ENCODE measurements at places on chromosomes 12 and 14.

DNA sequence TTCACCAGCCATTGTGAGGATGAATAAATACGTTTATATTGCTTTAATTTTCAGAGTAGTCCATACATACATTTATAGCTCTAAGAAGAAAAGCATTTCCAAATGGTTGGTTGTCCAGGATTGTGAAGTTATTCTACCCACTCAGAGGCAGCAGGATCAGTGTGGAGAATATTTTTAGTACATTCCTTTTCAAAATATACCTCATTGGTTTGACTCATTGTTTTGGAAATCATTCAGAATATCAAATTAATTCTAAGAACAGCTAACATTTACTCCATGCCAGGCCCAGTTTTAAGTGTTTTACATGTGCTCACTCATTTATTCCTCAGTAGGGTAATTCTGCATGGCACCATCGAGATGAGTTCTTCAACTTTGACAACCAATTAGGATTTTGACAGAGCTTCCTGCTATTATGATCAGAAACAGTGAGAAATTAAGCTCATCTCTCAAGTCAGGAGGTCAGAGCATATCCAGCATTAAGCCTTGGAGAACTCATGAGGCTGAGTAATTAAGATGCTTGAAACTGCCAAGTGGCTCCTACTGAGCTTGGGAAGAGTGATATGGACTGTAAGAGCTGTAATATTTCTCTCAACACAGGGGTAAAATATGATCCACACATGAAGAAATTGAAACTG is 153.3 kb upstream of the CLEC14A start:
- no peak for DNase-seq

DNA sequence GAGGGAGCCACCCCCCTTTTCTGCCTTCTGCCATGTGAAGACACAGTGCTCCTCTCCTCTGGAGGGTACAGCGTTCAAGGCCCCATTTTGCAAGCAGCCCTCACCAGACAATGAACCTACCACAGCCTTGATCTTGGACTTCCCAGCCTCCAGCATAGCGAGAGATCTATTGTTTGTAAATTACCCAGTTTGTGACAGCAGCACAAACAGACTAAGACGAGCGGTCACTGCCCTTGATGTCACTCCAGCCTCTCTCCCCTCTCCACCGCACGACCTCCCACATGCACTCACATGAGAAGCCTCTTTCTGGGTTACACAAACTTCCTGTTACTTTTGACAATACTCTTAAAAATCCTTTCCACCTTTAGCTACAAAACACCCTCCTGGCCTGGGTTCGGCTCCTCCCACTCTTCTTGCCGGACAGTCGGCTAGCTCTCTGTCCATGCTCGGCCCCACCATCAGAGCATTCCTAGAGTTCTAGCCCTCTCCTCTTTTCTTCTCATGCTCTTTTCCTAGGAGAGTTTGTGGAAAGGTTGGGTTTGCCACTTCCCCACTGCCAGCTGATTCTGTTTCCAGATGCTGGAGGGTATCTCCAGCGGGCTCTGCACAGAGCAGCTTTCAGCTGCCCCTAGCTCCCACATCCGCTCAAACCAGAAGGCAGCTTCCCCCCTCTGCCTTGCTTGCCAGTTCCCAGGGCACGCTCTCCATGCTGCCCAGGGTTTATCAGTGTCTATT is 124.3 kb downstream of the FOXN3 start:
- no peak for DNase-seq

DNA sequence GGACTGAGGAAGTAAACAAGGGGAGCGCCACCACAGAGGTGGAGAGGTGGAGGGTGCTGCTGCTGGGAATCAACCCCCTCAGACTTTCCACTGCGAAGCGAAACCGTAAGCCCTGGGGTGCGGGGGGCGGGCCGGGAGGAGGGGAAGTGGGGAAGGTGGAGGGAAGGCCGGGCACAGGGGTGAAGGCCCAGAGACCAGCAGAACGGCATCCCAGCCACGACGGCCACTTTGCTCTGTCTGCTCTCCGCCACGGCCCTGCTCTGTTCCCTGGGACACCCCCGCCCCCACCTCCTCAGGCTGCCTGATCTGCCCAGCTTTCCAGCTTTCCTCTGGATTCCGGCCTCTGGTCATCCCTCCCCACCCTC is at the start of gene LAG3:
TSS of gene LAG3 (plus strand) at position 190 of the 365 bp plus-strand sequence. CDS start 333 bp downstream, outside the sequence.
- no peak for DNase-seq

DNA sequence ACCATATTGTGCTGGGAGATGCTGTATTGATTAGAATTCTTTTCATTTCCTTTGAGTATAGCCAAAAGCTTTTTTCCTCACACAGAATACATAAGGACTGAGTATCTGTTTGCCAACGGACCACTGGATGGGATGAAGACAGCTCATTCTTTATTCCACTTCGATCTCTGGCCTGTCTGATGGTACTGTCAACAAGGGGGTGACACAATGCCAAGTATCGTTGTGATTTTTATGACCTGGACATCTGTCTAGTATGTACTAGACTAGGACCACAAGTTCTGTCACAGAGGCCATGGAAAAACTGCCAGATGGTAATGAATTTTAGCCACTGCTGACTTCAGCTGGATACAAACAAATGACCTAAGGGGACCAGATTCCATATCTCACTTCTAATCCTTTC is 502.7 kb downstream of the SOX5 start:
- no peak for DNase-seq

DNA sequence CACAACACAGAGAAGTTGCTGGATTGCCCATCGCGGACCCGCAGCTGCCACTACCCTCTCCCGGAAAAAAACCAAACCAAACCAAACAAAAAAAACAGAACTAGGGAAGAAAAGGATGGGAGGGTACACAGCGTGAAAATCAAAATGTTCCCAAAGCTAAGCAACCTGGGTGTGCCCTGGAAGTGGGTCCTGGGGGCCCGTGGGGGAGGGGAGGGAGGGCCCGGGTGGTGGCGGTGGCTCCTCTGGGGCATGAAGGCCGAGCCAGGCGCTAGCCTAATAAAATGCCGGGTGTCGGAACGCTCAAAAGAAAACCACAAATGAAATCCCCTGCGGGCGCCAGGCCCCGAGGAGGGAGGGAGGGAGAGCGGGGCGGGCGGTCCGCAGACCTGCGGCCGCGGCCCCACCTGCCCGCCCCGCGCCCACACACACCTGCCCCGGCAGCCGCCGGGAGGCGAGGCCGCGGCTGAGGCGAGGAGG is 787 bp downstream of the HECTD4 start:
- no peak for DNase-seq

- DNase-seq: no peak
These were observed 36.3 kb downstream of the HMGA2 start for GRCh38 chr12:65860600-65860999.

- no peak for DNase-seq
These were observed 83.7 kb downstream of the HEATR5A start for GRCh38 chr14:31336646-31337045.

- no peak for DNase-seq
These were observed 226.8 kb upstream of the HMGA2 start for GRCh38 chr12:65597527-65597926.

DNA sequence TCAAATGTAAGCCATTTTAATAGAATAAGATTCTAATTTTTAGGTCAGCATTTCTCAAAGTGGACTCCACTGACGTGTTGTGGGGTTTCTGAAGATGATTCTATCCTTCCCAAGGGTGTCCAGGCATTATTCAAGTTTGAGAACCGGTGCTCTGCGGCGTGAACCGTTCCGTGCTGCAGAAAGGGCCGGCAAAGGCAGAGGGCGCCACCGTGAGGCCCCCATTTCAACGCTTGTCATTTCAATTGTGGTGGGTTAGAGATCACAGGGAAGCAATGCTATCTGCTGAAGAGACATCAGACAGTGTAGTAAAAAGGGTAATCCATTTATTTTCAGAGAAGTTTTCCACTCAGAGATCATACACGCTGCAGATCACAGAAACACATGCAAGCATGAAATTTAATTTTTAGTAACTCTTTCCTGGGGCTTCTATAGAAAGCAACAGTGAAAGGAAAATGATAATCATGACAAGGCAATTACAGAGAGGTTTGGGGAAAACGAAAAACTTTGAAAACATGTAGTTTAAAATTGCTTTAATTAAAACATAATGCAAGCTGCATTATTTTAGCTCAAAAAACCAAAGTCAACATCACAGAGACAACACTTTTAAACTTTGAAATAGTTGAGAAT is 201.7 kb downstream of the EXOC5 start:
- no peak for DNase-seq

DNA sequence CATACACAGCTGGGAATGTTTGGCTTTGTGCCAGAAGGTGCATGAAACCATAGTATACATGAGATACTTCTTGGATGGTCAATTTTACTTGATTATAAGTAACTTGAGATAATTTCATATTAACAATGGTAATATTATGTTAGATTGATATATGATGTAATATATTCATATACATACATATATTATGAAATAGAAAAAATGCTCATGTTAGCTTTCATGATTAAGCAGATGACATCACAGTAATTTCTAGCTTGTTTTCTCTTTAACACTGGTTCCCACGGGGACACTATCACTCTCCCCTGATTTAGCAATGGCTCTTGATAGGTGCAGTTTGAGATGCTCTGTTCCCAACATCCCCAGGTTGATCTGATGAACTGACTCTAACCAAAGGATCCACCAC is 35.4 kb upstream of the NTF3 start:
- DNase-seq: no peak

- no peak for DNase-seq
These were observed 1.0 kb downstream of the SH2B3 start for GRCh38 chr12:111406474-111407376.

DNA sequence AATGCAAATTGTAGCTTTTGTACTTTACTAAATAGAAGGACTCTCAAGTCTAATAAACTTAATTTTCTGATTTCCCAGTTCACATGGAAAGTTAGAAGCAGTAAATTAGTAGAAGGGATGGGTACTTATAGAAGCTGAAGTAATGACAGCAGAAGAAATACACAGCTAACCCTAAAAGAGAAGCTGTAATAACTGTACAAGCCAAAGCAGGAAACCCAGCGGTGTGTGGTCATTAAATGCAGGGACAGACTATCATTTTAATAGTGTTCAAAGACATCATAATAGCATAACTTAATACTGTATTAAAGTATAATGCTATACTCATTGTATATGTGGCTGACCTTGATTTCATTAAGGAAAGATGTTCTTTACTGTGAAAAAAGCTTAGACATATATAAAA is 74.9 kb downstream of the PCNX1 start:
- no peak for DNase-seq

DNA sequence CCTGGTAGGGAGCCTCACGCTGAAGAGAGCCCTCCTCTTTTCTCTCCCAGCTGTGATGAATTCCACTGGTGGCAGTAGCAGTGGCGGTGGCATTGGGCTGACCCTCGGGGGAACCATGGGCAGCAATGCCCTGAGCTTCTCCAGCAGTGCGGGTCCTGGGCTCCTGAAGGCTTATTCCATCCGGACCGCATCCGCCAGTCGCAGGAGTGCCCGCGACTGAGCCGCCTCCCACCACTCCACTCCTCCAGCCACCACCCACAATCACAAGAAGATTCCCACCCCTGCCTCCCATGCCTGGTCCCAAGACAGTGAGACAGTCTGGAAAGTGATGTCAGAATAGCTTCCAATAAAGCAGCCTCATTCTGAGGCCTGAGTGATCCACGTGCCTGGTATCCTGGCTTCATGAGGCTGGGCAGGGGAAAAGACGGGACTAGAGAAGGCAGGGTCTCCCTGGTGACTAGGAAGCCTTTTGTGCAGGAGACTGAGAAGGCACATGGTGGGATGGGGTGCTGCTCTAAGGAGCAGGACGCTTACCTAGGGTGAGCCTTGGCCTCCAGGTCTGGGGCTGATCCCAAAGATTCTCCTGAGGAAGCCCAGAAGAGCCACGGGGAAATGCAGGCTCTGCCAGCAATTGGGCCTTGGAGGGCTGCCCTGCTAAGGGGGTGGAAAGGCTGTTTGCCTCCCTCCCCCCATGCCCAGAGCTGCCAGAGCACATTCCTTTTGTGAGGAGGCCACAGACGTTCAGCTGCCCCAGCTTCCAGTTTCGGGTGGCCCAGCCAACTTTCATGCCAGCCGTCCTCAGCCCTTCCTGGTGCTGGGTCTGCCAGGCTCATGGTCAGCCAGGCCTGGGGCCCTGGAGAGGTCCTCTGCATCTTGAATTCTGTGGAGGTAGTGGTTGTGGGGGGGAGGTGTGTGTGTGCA is 15.8 kb downstream of the KRT7 start:
- DNase-seq: no peak

- DNase-seq: no peak
These were observed 8.4 kb downstream of the PAPLN start for GRCh38 chr14:73245480-73246325.
